ENCODE measurements at places on chromosomes 5 and 9. TPM values are rescaled to one million over a fixed set of nuclear protein-coding genes. Genes with fewer than 3 reads are reported as not detected.

GRCh38 chr5:64876203-64876602 is 107.5 kb downstream of the CWC27 start:
- DNase-seq: no peak

GRCh38 chr5:135033901-135034235 is at the start of gene PITX1:
PITX1 (minus strand) TSS chr5:135034228; CDS start chr5:135033881, 347 bp downstream.
- DNase-seq: peak; percentile 26

GRCh38 chr5:178327931-178328711 is 95.5 kb upstream of the PHYKPL start:
- no peak for DNase-seq

DNA sequence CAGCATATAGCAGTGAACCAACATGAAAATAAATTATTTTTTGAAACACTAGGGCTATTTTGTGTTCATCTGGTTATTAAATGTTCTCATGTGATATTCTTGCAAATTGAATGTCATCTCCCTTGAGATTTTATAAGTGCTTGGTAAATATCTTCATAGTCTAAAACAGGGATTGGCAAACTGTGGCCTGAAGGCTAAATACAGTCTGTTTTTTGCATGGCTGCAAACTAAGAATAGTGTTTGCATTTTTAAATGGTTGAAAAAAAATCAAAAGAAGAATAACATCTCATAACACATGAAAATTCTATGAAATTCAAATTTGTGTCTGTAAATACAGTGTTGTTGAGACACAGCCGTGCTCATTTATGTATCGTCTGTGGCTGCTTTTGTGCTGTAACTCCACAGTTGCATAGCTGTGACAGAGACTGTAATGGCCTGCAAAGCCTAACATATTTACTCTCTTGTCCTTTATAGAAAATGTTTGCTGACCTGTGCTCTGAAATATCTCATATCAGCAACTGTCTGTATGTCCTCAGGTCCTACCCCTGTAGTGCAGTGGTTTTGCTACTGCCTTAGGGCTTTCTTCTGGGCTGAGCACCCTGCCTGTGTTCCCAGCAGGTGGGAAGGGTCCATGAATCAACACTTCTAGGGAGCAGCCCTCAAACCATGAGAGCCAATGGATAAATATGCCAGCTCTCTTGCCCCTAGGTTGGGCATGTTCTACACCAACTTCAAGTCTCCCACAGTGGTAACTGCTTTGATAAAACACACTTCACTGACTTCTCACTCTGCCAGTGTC is 41.7 kb upstream of the ARRDC3 start:
- no peak for DNase-seq

DNA sequence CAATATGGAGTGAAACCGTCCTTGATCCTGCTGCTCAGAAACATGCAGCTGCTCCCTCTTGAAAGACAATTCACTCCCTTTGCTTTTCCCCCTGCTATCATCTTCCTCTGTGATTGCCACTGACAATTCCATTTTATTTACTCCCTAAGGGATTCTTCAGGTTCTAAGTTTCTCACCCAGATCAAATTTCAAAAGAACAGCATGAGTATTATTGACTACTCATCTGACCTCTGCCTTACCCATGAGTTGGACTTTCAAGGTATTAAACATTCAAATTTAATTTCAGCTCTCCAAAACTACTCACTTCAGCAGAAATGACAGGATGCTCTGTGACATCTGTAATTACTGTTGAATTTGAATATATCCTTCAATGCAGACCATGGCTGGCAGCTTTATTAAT is 236.5 kb upstream of the HAPLN1 start:
- DNase-seq: no peak

The MYOZ3 gene
- total RNA-seq: not detected

The TGFBI gene
- total RNA-seq: 340 TPM

The SPATA31A7 gene
- total RNA-seq: not detected

Measured in Caki2 (cell line).